ENCODE measurements at places on chromosomes 6 and 20. TPM values are rescaled to one million over a fixed set of nuclear protein-coding genes. Genes with fewer than 3 reads are reported as not detected.

Gene CALHM5
- total RNA-seq: not detected

Gene SIGLEC1
- 0.02 TPM for total RNA-seq

Gene MCHR2
- not detected for total RNA-seq

Gene RBPJL
- not detected for total RNA-seq

DNA sequence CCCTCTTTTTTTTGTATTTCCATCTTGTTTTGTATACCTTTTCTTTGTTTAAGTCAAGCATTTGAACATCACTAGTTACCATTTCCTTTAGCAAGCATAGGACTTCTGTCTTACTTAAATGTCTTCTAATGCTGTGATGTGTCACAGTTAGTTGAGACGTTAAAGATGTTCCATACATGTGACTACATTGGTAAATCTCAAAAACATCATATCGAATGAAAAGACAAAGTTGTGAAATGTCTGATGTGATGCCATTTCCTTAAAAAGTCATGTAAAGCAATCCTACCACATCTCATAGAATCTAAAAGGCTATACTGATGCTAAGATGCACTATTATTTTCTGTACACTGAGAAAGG is 26.8 kb downstream of the SLC16A10 start:
- no peak for DNase-seq

GRCh38 chr6:313917-314316 is 21.6 kb downstream of the DUSP22 start:
- DNase-seq: no peak

DNA sequence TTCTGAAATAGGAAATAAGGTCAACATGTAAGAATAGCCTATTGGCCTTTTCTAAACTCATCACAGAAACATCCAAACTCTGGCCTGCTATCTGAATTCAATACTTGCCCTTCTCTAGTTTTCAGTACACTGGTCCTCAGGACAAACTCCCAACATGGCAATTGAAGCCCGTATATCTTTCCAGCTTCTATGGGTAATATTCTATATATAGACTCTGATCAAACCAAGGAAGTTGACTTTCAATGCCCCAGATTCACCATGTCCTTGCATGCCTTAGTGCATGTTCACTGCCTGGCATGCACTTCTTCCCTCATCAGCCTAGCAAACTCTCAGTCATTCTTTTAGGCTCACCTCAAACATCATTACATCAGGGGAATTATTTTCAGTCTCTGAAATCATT is 73.2 kb downstream of the RSPO3 start:
- DNase-seq: no peak

GRCh38 chr6:145015739-145016558 is 719.4 kb downstream of the EPM2A start:
- peak; percentile 62 for DNase-seq

- DNase-seq: no peak
Observed at GRCh38 chr20:45174434-45175364, at the start of gene PI3. Gene PI3 (plus strand): TSS chr20:45174902. CDS start chr20:45174923, 21 bp downstream.

- no peak for DNase-seq
Observed at GRCh38 chr6:101762851-101763250, 369.3 kb downstream of the GRIK2 start.

GRCh38 chr6:98107801-98108200 is 726.6 kb upstream of the POU3F2 start:
- no peak for DNase-seq

All from activated T-cell treated with anti-CD3 and anti-CD28 coated beads, Interleukin-2, amount 50 U/mL, for 72 hours (primary cell).